ENCODE measurements at places on chromosomes 5 and 9.

GRCh38 chr5:154861946-154862345 lies 3.5 kb downstream of the CNOT8 start:
- no peak for DNase-seq

DNA sequence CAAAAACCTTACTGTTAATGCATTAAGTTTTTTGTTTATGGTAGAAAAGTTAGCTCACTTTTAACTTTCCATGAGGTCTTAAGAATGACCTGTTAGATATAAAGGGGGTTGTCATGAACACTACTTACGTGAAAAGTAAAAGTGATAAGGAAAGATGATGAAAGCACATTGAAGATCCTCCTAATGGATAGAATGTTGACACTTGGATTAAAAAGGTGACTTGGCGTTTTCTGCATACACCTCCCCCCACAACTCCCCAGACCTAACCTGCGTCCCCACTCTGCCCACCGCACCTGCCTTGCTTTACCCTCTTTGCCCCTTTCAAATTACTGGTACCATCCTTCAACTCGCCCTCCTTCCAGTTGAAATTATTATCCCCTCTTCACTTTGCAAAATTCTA lies 32.0 kb downstream of the TJP2 start:
- DNase-seq = no peak

DNA sequence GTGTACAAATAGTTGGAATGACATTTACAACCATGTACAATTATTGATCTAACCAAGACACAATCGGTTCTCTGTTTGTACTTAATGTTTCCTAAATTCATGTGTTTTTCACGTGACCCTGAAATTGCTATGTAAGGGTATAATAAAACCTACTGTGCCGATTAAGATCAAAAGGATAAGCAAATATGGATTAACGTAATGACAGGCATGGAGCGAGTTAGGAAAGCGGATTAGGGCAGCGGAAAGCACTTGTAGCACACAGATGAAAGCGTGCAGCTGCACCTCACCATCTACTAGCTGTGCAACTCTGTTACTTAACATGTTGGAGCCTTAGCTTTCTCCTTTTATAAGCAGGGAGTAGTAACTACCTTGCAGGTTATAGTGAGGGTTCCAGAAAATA lies 38.3 kb upstream of the ZFYVE16 start:
- no peak for DNase-seq

- no peak for DNase-seq
Observed at GRCh38 chr5:73564675-73565074, 764 bp downstream of the ANKRA2 start.

- DNase-seq = no peak
Observed at GRCh38 chr5:10265245-10266109, 15.4 kb downstream of the CCT5 start.
